Endodermal cell (in vitro differentiated cells): ENCODE measurements at places on chromosomes 7 and 10.
A peak's percentile ranks its signal among the peaks of the same experiment; 100 is the strongest.

GRCh38 chr7:46291050-46291438 is 370.0 kb upstream of the IGFBP3 start:
- no peak for DNase-seq

- peak; percentile 69 for DNase-seq
These were observed 25.1 kb downstream of the CASP7 start for GRCh38 chr10:113704637-113705343.

DNA sequence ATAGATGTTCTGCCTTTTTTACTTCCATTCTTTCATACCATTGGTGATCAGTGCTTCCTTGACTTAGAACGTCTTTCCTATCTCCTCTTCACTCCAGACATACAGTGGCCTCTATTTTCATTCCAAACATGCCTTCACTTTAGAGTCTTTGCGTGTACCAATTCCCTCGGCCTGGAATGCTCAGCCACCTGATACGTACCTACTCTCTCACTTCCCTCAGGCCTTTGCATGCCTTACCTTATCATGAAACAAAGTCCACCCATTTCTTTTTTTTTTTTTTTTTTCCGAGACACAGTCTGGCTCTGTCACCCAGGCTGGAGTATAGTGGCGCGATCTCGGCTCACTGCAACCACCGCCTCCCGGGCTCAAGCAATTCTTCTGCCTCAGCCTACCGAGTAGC is 2.2 kb upstream of the CCNJ start:
- no peak for DNase-seq

GRCh38 chr10:8278099-8278498 is 223.6 kb downstream of the GATA3 start:
- DNase-seq = no peak

DNA sequence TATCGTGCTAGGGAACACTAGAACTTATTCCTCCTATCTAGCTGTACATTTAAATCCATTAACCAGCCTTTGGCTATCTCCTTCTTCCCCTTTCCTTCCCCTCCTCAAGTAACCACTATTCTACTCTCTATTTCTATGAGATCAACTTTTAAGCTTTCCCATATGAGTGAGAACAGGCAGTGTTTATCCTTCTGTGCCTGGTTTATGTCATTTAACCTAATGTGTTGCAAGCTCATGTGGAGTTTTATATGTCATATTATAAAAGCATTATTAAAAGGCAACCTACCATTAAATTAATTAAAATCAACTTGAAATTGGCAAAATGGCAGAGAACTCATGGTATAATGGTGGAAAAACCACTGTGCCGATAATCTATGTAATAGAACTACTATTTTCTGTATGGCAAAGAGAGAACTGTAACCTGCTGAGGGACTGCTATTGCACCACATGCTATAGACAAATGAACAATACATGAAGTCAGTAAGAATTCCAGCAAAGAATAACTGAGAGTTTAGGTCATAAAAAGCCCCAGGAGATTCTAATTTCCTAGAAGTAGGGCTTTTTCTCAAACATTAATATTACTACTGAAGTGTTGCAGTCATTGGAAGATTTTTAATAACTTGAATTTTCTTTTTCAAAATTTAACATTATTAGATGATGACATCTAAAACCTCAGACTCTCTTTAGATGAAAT is 81.8 kb downstream of the LRRN3 start:
- no peak for DNase-seq

DNA sequence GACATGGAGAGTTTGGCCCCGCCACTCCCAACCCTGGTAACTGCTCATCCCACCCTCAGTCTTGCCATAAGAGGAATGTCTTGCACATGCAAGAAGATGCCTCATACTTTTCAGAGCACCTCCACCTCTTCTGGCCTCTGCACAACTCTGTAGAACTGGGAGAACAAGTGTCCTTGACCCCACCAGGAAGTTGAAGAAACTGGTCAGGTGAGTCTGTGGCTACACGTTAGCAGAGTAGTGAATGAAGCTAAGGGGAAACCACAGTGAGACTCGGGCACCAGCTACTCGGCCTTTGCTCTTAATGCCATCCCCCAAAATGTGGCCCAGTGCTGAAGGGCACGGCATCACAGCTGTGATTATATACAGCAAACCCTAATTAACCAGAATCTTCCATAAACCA is 110.1 kb downstream of the ARID5B start:
- DNase-seq = no peak

GRCh38 chr7:43565786-43566185 is 17.1 kb upstream of the STK17A start:
- DNase-seq = no peak

GRCh38 chr7:86660950-86661462 is 17.3 kb downstream of the GRM3 start:
- no peak for DNase-seq

DNA sequence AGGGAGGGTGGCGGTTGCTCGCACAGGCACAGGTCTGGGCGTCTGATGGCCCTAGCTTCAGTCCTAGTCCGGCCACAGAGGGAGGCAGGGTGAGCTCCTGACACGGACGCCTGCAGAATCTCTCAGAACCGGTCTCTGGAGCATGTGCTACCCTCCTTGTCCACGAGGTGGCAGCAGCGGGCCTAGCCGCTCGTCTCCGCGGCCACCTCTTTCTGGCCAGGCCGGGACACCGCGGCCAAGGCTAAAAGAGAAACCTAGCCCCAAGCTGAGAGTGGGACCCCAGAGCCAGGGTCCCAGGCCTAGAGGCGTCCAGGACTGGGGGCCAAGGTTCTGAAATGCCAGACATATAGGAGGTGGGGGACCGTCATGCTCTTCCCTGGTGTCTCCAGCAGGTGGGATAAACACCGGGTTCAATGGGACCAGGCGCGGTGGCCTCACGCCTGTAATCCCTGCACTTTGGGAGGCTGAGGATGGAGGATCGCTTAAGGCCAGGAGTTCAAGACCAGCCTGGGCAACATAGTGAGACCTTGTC is 3.2 kb upstream of the LAT2 start:
- DNase-seq = peak; percentile 97

GRCh38 chr7:38367301-38367890 is 94.0 kb upstream of the TARP start:
- no peak for DNase-seq

- no peak for DNase-seq
These were observed 69.2 kb upstream of the SLC39A12 start for GRCh38 chr10:17882557-17882956.

DNA sequence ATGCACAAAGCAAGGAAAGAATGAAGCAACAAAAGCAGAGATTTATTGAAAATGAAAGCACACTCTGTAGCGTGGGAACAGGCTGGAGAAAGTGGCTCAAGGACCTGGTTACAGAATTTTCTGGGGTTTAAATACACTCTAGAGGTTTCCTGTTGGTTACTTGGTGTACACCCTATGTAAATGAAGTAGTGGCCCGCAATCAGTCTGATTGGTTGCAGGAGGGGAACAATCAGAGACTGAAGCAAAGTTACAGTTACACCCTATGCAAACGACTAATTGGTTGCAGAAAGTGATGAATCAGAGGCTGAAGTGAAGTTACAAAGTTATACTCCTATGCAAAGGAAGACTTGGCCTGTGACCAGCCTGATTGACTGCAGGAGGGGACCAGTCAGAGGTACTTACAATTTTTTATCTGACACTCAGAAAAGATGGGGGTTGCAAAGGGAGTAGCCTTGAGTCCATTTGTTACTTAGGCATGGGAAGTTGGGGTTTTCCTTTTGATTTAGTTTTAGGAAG is 3.6 kb upstream of the MTPN start:
- no peak for DNase-seq

DNA sequence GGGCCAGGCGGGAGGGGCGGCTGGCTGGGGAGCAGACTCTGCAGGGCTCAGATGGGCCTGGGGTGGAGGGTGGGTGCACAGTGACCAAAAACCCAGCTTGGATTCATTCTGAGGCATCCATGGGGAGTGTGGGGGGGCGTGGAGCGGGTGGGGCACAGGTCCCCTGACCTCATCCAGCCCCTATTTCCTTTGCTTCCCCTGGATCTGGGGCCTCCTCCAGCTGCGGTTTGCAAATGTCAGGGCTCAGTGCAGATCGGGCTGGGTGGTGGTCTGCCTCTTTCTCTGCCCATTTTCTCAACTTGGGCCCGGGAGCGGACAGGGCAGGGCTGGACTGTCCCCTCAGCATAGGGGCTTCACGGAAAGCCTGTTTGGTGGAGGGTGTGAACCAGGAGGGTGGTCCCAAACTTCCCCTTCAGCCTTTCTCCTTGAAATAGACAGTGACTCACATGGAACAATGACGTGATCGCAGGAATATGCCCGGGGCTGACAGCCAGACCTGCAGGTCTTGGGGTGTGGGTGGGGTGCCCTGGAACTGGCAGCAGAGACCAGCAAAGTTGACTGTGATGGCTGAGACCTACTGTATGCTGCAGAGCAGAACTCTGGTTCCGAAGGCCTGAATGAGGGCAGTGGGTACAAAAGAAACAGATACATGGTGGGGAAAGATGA is 72.9 kb upstream of the PODXL start:
- DNase-seq = peak; percentile 48

DNA sequence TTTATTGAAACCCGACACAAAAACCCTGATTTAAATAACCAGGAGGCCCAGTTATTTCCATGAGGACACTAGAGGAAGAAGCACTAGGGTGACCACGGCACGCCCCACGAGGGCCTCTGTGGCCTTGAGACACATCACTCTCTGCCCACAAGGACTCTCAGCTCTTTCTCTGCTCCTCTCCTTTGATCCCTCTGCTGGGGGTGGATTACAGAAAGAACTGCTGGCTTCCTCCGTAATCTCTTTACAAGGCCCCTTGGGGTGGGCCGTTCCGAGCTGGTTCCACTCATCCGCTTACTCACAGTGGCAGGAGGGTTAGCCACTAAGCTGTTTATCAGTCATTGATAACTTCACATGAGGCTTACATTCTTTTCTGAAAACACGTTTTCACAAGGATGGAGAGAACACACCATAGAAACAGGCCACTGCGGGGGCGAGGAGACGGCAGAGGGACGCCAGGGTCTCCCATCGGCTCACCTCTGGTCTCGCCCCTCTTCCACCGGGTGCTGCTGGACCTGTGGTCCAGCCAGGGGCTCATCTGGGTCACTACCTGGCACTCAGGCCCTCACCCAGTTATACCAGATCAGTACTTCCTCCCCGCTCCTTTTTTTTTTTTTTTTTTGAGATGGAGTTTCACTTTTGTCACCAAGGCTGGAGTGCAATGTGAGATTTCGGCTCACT is 17.6 kb upstream of the PFKFB3 start:
- peak; percentile 80 for DNase-seq
